Fibroblast of villous mesenchyme (primary cell): ENCODE measurements at places on chromosomes 16 and 17.
A peak's percentile ranks its signal among the peaks of the same experiment; 100 is the strongest.

- peak; percentile 43 for DNase-seq
Measured at GRCh38 chr17:15377200-15377599, 35.8 kb upstream of the TEKT3 start.

DNA sequence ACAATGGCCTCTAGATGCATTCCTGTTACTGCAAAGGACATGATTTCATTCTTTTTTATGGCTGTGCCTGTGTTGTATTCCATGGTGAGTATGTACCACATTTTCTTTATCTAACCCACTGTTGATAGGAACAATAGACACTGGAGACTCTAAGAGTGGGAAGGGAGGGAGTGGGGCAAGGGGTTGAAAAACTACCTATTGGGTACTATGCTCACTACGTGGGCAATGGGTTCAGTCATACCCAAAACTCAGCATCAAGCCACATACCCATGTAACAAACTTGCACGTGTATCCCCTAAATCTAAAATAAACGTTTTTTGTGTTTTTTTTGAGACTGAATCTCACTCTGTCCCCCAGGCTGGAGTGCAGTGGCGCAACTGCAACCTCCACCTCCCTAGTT, 47.1 kb upstream of the SCNN1B start:
- DNase-seq: no peak

GRCh38 chr17:73013816-73014663, 78.4 kb downstream of the SLC39A11 start:
- DNase-seq: peak; percentile 14

- DNase-seq: no peak
Measured at GRCh38 chr16:27441998-27442397, 40.0 kb downstream of the IL21R start.

- DNase-seq: peak; percentile 85
Measured at GRCh38 chr16:4328046-4328781, 12.3 kb downstream of the GLIS2 start.

DNA sequence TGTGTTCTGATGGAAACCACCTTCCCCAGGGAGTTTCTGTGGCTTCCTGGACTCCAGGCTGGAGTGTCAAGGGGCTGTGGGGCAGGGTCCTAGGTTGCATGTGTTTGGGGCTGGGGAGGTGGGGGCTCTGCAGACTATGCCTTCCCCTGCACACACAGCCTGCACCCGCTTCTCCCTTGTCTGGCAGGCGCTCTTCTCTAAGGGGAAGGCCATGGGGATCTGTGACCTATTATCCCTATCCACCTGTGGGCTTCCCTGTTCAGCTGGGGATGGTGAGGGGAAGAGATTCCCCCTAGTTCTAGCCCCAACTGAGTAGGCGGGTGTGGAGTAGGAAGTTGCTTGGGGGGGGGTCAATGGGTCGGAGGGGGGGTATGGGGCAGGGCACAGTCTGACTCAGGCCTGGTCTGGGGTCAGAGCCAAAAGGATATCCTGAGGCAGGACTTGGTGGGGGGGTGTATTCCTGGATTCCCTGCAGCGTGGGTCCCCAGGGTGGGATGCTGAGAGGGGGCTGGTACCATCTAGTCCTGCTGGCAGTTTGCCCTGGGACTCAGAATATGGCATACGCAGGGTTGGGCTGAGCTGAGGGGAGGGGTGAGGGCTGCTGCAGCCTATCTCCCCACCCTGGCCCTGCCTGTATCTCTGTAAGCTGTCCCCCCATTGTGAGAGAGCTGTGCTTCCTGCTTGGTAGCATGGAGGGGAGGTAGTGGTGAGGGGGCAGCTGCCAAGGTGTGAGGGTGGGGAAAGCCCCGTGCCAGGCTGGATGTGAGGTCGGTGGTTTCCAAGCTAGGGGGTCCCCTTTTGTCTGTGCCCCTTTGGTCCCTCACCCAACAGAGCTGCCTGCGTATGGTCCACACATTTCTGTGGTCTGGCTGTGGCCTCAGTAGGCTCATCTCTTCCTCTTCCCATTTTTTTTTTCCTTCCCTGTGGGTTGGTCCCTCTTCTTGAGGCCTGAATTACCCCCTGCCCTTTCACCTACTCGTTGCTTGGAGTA, 14.7 kb downstream of the RARA start:
- no peak for DNase-seq

GRCh38 chr16:28915181-28915580, 9.9 kb downstream of the RABEP2 start:
- DNase-seq: peak; percentile 58

DNA sequence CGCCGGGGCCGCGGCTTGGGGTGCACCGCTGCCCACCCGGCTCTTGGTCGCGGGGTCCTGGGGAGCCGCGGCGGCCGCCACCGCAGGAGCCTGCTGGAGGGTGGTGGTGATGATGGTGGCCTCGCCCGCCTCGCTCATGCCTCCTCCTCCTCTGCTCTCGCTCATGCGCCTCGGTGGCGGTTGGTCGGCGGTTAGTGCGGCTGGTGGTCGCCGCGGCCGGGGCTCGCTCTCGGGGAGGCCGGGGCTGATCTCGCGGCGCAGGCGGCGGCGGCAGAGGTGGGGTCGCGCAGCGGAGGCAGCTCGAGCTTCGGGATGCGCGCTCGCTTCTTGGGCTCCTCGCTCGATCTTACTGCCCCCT, 41.6 kb downstream of the AHSP start:
- DNase-seq: no peak

GRCh38 chr17:31048780-31049179, 46.0 kb upstream of the NF1 start:
- peak; percentile 63 for DNase-seq

DNA sequence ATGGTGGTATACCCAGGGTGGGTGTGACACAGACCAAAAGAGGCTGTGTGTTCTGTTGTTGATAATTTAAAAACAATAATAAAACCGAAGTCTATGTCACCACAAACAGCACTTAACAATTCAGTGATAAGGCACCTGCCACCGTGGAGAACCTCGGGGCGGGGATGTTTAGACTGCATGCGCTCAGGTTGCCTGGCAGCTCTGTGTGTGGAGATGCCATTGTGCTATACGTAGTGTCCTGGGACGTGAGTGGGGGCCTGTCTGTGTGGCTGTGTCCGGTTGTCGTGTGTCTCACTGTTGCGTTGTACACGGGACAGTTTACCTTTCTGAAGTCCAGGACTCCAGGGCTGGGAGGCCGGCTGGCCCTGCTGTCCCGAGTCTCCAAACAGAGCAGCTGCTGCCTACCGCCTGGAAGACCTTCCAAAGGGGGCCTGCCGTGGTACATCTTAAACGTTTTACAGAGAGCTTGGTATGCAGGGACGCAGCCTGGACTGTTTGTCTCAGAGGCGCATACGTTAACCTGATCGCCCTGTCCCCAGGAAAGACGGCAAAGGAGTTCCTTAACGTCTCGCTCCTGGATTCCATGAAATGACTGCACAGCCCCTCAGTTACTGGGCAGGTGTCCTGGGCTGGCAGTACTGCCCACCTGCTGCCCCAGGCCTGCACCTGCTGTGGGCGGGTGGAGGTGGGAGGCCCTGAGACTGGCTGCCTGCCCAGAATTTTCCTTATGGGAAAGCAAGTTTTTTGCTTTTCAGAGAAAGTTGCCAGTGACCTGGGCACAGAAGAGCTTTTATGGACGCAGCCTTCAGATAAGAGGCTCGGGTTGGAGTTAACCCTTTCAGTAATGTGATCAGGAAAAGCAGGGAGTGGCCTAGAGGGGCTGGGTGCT, 19.0 kb downstream of the SPIRE2 start:
- no peak for DNase-seq

DNA sequence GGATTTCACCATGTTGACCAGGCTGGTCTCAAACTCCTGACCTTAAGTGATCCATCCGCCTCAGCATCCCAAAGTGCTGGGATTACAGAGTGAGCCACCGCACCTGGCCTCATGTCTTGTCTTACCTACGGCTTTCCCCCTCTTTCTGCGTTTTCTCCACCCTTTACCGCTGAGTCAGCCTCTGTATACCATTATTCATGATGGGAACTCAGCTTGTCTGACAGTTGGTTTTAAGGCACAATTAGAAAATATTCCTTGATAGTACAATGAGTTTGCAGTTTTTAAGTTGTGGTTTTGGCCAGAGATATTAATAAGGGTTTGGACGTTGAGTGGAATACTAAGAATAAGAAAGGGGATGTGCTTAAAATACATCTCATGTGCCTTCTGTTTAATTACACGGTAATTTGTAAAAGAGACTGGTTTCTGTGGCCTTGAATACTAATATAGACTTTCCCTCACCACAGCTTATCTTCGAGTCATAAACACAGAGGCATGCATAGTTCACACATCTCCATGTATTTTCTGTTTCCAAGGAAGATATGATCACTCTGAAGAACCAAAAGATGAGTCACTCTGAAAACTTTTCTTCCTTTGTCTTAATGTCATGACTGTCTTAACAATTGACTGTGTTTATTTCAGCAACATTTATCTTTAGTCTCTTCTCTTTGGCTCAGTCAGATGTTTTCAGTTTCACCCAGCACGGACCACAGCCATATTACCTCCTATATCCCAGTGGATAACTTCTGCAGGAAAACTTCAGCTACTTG, 54.4 kb downstream of the PITPNC1 start:
- DNase-seq: peak; percentile 72

DNA sequence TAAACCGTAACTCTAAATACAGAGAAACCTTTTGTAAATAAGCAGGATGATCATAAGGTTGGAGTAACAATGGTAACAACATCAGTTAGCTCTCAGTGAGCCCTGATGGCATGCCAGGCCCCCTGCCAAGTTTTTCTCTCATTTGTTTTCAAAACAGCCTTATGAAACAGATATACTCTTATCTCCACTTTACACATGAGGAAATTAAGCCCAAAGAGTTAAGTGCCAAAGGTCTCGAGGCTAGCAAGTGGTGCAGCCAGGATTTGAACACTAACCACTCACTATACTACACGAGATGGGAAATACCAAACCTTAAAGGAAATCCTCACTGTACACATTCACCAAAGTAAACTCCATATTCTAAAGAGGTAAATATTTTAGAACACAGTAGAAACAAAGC, 15.0 kb downstream of the USP31 start:
- DNase-seq: peak; percentile 51

GRCh38 chr16:88526906-88527185, 43.4 kb upstream of the ZC3H18 start:
- DNase-seq: no peak

DNA sequence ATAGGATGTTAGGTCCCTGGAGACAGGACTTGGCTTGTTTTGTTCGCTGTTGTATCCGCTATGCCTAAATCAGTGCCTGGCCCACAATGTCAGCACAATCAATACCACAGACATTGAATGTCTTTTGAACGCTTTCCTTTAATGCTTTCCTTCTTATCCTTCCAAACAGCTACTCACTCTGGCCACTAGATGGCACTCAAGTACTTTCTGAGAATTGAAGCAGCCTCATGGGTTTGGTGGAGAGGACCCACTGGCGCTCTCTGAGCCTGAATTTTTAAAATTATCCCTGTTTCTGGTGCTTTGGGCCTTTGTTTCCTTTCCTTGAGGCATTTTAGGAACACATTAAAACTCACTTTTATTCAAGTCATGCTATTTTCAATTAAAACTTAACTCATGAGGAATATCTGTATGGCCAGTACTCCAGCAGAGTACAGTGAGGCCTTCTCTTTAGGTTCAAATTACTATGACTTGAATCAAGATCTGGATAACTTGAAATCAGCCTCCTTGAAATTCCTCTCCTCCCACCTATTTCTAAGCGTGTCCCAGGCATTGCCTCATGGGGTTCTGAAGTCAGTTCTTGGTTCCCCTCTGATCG, 3.2 kb upstream of the NLRP1 start:
- DNase-seq: peak; percentile 80

- no peak for DNase-seq
Measured at GRCh38 chr17:75508931-75509361, 6.4 kb downstream of the CASKIN2 start.
